ENCODE measurements at places on chromosomes 2 and 18.

GRCh38 chr2:44582363-44583008 is 220.7 kb downstream of the CAMKMT start:
- DNase-seq: no peak

DNA sequence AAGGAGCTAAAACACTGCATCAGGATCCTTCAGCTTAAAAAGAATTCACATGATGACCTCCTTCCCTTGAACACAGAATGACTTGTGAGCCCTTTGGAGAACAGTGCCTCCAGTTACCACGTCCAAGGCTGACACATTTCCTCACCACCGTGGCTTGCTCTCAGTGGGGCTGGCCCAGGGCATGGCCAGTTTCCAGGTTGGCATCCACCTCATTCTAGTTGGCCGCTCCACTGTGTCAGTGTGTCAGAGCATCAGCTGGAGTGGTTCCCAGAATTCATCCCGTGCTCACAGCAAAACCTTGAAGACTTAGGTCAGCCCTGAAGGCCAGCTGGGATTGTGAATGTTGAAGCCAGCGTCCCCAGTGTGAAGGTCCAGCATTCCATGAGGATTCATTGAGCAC is 158.5 kb downstream of the INSIG2 start:
- DNase-seq: no peak

- DNase-seq: no peak
These were observed 80.6 kb downstream of the GFPT1 start for GRCh38 chr2:69306393-69306821.

GRCh38 chr2:223247136-223247535 is 195.1 kb downstream of the KCNE4 start:
- peak; percentile 30 for DNase-seq

DNA sequence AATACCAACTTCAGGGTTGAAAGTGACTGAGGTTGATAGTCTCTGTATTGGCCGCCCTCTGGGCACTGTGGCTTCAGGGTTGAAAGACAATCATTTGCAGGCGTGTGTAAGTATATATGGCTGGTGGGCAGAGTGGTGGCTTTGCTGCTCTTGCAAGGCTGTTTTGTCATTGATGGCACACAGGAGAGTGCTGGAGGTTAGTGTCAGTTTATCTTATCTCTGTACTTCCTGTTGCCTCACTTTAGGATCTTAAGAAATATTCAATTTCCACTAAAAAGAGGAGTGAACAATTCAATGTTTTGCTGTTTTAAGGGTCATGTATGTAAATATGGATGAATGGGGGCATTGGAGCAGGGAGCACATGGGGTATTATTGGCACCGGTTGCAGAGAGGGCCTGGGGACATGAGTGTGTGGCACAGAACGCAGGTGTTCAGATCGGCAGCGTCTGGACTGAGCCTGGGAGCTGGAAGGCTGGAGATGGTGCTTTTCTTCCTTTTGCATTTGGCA is 51.5 kb downstream of the NCK2 start:
- DNase-seq: peak; percentile 44

- DNase-seq: no peak
These were observed 40.5 kb upstream of the SMAD7 start for GRCh38 chr18:48991319-48991660.

DNA sequence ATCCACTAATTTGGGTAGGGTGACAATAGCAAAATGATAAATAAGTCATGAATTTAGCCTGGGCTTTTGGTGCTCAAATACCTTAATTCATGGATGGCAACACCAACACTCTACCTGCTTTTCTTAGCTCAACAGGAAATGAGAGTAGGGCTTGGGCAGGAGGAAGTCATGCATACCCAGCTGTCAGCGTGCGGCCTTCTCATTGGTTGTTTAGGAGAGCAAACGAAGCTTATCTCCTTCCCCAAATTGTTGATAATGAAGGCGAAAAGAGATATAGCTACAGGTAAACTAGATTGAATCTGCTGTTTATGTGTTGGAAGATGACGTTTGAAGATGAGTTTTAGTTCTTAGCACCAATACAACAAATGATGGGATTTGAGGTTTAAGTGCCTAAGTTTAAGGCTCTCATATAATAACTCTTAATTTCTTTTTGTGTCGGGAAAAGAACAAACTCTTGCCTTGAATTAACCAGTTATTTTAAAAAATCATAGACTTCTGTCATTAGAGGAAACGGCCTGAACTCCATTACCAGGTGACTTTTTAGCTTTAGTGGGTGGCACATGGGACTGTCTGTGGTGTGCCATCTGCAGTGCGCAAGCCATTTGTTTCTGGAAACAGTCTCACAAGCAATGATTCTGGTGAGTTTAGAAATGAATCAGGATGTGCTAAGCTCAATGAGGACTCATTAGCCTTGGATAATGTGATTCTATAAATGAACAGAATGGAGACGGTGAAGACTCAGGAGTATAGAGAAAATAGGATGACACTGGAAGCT is 19.8 kb downstream of the MAP4K4 start:
- no peak for DNase-seq

- peak; percentile 46 for DNase-seq
These were observed 61.3 kb upstream of the ITSN2 start for GRCh38 chr2:24421668-24422067.

GRCh38 chr18:23066060-23066459 is 69.2 kb upstream of the CABLES1 start:
- DNase-seq: no peak

GRCh38 chr2:143347271-143347695 is 218.1 kb downstream of the ARHGAP15 start:
- DNase-seq: peak; percentile 97

DNA sequence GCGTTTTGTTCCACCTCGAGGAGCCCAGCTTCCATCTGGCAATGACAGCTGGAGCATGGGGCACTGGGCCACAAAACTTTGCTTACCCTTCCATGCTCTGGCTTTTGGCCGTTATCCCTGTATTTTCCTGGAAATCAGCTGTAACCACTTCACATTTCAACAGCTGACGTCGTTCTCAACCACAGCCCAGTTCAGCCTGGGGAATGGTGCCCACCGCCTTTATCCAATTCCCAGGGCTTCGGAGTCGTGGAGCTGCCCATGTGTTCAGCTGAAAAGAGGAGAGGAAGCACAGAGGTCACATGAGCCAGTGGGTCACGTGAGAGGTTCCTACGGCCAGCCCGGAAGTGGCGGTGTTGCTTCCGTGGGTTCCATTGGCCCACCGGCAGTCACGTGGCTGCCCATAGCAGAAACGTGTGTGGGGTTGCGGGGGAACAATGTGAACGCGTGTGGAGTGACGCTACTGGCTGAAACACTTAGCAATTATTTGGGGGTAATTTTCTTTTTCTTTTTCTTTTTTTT is 16.7 kb upstream of the EDAR start:
- no peak for DNase-seq

DNA sequence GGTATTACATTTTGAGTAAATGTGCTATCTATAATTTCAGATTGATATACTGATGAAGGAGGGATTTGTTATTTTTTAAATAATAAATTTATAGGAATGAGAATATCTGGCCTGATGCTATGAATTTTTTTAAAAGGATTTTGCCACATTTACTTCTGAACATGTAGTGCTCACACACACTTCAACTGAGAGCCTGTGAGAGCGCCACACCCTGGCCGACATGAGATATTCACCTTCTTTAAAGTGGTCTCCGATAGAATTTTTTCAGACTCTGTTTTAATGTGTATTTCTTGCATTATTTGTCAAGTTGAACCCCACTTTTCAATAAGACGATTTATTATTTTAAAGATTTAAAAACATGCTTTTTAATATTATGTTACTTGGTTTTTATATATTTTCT is 813.3 kb downstream of the DCC start:
- DNase-seq: no peak

DNA sequence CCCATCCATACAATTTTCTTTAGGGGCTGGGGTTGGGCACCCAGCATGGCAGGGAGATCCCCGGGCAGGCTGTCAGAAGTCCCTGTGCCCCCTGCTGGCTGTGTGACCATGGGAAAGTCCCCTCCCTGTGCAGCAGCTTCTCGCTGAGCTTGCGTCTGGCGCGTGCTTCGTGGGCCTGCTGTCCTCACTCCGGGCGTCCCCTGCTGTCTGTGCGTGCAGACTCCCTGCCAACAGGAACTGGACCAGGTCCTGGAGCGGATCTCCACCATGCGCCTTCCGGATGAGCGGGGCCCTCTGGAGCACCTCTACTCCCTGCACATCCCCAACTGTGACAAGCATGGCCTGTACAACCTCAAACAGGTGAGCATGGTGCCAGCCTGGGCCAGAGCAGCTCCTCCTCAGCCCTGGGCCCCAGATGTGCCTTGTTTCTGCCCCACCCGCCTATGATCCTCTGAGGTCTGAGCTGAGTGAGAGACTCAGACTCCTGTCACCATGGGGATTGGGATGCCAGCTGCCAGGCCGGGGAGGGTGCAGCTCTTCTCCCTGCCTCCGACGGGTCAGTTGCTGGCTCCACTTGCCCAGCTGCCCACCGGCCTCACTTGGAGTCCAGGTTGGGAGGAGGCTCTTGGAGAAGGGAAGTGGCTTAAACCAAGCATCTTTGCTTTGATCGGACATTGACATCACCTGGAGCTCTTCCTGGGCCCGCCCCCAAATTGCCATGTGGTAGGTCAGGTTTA is 28.6 kb downstream of the IGFBP2 start:
- no peak for DNase-seq

DNA sequence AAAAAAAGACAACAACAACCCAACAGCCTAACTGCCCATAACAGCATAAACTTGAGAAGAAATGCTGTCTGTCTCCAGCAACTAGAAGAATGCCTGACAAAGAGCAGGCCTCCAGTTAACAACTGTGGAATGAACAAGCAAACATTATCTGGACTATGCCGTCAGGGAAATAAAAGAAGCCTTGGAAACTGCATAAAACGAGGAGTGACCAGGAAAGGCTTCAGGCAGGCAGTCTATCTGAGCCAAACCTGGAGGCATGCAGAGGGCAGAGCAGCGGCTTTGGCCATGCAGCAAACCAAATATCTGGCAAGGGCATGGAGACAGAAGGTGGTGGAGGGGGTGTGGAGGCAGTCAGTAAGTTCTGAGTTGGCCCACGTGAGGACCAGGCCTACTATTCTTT is 11.1 kb downstream of the HES6 start:
- DNase-seq: no peak

DNA sequence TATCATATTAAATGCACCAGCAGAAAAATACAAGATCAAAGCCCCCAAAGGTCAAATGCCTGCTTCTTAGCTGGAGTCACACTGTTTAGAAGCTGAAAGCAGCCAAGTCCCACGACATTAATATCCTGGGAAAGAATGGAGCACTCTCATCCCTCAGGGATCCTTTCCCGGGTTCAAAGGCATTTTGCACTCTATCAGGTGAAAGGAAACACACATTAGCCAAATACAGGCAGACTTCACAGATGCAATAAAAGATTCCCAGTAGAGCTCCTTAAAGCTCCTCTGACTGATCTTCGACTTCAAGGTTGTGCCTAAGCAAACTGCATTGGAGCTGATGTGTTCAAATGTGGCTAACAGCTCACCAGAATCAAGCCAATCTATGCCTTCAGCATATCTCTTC is 158.4 kb downstream of the RNF152 start:
- DNase-seq: no peak

- DNase-seq: no peak
These were observed 136.0 kb upstream of the IL1R2 start for GRCh38 chr2:101855776-101856175.
